Stimulated activated CD8-positive, alpha-beta memory T cell treated with anti-CD3 and anti-CD28 coated beads, Interleukin-15, amount 100 ng/mL, for 48 hours (primary cell): ENCODE measurements at places on chromosomes 12 and 14.

DNA sequence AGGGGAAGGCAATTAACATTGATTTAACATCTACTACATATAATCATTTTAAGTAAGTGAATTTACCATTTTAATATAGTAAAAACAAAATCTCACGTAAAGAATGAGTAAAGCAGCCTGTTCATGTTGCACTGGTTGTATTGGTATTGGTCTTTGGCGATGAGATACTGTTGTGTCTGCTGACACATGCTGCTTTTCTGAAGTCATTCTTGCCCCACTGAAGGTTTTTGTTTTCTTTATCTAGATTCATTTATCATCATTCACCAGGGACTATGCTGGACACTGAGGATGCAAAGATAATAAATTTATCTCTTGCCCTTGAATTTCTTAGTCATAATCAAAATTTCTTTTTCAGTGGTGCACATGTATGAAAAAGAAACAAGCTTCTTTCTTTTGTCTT, 246.2 kb upstream of the NPAS3 start:
- no peak for DNase-seq

DNA sequence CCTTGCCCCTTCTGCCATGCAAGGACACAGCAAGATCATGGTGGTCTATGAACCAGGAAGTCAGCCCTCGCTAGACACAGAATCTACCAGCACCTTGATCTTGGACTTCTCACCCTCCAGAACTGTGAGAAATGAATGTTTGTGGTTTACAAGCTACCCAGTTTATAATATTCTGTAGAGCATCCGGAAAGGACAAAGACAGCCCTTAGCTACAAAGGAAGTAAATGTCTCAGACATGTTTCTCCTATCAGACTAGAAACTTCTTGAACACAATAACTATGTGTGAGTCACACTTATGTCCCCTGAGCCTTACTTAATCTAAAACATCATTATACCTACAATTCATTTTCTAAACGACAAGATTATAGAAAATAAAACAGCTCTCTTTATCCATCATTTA, 176.7 kb downstream of the KLHL28 start:
- DNase-seq, result no peak

DNA sequence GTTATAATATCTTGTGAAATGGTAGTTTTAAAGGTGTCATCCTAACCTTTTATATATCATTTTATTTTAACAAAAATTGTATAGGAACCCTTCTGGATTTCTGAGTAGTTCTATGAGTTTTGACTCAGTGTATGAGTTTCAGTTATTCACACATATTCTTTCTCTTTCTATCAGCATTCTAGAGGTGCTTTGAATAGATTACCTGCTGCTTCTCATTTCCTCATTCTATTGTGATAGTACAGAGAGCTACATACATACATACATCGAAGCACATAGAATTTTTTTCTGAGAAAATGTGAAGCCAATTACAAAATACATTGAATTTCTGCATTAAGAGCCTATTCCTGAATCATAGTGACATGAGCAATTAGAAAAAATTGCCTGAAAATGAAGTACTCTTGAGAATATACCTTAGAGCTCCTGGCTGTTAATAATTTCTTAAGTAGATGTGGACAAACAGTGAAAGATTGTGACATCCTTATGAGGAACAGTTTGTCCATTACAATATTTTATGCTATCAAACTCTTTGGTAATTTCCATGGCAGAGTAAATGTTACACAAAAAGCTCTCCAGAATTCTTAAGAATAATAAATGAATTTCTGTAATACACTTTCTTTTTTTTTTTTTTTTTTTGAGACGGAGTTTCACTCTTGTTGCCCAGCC, 556.6 kb downstream of the TRHDE start:
- no peak for DNase-seq

DNA sequence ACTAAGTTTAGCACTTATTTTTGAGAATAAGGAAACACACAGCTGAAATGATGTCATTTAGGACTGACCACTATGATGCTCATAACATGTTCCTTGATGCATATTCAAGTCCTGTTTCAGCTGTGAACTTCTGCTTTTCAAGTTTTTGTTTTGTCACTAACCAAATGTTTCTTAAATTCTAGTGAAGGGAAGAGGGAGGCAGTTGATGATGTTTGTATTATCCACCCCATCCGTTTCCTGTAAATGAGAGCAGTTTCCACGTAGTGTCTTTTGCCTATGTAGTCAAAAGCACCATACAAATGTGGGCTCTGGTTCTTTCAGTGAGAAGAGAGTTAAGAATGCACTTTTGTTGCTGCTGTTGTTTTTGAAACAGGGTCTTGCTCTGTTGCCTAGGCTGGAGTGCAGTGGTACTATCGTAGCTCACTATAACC, 491.8 kb downstream of the PCNX1 start:
- no peak for DNase-seq

DNA sequence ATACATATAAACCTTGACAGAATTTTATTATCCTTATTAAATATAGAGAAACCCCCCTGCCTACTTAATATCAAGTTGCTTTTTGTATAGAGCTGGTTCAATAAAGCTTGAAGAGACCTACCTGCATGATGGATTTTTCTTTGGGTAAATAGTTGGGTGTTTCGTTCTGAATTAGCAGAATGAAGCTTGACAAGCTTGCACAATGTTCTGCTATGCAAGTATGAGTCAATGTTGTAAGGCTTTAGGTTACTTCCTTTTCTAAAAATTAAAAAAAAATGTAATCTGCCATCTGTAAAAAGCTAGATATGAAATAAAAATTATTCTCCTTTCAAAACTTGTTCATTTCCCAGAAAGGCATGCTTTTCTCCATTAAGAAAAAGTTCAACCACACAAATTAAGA, 1662.6 kb upstream of the SEL1L start:
- no peak for DNase-seq

GRCh38 chr14:31858868-31859267, 218.2 kb upstream of the ARHGAP5 start:
- DNase-seq, result no peak

DNA sequence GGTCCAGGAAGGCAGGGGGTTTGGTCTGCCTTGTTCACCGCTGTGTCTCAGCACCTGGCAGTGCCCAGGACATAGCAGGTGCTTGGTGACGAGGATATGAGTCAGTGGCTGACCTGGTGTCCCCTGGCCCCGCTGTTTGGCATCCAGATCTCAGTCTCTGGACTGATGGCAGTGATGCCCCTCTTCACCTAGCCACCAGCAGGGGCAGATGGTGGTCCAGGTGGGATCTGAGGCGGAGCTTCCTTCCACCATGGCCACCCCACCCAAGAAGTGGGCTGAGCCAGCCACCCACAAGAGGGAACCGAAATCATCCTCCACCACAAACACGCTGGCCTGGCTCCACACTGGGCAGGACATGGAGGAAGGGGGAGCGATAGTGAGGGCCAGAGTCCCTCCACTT, 16.1 kb upstream of the SH2B3 start:
- DNase-seq, result no peak

DNA sequence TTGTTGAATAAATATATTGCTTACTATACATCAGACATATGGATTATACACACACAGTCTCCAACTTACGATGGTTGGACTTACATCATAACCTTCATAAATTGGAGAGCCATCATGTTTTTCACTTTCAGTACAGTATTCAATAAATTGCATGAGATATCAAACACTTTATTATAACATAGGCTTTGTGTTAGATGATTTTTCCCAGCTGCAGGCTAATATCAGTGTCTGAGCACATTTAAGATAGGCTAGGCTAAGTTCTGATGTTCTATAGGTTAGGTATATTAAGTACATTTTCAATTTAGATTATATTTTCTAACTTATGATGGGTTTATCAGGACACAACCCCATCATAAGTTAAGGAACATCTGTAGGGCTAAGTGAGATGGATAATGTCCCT, 17.9 kb upstream of the KRR1 start:
- no peak for DNase-seq

GRCh38 chr12:3809357-3810015, 56.6 kb upstream of the CRACR2A start:
- DNase-seq, result no peak

- no peak for DNase-seq
These were observed 26.7 kb downstream of the NIN start for GRCh38 chr14:50804181-50804721.

DNA sequence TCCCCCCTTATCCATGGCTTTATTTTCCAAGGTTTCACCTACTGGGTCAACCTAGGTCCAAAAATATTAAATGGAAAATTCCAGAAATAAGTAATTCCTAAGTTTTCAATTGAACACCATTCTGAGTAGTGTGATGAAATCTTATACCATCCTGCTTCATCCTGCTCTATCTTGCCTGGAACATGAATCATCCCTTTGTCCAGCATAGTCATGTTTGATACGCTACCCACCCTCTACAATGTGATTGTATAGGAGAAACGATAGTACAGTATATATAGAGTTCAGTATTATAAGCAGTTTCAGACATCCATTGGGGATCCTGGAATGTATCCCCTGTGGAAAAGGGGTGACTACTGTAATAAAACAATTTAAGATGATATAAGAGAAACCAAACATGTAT, 62.2 kb downstream of the IFNG start:
- no peak for DNase-seq

DNA sequence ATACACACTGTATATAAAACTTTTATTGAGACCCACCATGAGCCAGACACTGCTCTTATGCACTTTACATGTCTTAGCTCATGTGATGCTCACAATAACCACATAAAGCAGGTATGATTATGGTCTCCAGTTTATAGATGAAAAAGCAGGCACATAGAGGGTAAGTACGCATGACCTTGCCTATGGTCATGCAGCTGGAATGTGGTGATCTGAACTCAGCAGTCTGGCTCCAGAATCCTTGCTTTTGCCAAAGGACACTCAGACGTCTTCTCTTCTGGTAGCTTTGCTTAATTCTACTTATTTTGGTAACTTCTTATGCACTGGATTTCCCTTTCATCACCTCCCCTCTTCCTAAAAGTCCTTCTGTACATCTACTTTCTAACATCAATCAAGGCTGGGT, 103.3 kb upstream of the CRY1 start:
- no peak for DNase-seq

DNA sequence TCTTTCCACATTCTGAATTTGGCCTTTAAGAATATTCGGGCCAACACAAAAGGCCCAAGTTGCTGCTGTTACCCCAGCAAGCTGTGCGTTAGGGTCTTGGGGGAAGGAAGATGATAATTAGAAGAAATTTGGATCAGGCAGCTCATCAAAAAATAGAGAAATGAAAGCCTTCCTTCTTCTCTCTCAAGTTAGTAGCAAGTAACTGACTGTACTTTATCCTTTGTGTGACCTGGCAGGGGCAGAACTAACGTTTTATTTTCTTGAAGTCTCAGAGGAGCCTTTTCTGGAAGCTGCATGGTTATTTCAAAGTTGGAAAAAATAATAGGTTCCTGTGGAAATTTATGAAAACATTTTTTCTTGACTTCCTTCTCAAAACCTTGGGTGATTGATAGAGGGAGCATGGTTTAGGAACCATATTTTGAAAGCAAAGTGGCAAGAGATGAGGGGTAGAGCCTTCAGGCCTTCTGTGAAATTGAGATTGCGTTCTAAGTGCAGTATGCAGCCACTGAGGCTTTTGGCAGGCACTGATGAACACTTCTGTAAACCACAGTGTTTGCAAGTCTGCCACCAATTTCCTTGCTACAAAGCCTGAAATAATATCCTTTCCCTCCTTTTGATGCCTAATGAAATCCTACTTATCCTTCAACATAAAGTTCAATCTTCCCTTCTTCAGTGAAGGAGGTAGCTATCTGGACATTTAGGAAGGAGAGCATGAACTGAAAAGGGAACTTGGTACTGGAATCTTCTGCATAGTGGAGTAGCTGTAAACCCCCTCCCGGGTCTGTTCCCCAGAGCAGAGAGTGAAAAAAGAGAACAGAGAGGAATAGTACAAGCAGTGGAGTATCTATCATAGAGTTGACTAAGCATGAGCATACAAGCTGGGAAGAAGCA, 123.2 kb downstream of the FGD4 start:
- DNase-seq, result no peak

DNA sequence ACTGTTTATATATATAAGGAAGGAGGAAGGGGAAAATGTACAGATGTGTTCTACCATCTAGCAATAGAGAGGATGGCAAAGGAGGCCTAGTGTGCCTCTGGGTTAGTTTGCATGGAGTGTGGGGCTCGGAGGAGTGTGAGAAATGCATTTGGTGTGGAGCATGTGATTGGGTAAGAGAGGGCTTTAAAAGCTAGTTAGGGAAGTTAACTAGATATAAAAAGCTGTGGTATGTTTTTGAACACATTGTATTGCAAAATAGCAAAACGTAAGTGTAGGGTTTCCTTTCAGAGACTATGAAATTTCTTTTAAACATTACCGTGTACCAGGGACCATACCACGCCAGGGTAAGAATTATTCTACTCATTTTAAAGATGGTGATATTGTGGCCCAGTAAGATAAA, 53.3 kb upstream of the STXBP6 start:
- no peak for DNase-seq

- DNase-seq, result no peak
These were observed 26.0 kb downstream of the ASPG start for GRCh38 chr14:104111301-104112112.

- DNase-seq, result no peak
These were observed 38.9 kb upstream of the RASSF3 start for GRCh38 chr12:64571411-64571810.

- no peak for DNase-seq
These were observed 6.6 kb downstream of the CFAP54 start for GRCh38 chr12:96495841-96496545.

- no peak for DNase-seq
These were observed 794.3 kb upstream of the NOVA1 start for GRCh38 chr14:27392153-27392552.

DNA sequence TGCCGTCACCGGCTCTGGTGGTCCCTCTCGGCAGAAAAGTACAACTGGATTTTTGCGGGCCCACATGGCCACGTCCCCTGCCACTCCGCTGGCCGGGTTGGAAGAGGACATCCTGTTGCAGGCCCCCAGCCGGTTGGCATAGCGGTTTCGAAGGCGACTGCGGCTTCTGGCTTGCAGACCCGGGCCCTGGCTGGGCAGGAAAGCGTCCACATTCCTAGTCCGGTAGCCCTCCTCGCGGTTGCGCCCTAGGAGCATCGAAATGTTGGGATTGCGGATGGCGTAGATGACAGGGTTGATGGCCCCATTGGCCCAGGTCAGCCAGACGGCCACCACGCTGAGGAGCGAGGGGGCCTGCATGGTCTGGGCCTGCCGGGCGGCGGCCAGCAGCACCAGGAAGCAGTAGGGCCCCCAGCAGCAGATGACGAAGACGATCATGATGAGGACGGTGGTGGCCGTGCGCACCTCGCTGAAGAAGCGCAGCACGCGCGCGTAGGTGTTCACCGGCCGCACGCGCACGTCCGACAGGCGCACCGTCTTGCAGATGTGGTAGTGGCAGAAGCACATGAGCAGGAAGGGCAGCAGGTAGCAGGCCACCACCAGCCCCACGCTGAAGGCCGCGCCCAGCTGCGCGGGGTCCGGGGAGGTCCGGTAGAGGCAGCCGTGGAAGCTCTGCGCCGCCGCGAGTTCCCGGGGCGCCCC, 1.2 kb downstream of the GPR135 start:
- peak; percentile 25 for DNase-seq

DNA sequence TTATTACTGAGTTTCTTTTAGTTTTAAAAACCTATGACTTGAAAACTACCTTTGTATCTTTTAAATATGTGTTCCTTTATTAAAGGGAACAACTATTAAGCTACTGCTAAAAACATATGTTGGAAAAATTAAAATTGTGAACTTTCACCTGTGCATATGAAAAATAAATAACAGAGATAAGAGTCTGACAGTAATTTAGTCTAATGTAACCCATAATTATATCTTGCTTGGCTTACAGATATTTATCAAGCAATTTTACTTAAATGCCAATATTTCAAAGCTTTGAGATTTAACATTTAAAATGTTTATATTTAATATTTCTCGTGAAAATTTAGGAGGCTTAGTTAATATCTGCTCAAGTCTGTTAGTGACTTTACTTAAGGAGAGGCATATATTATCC, 309.8 kb downstream of the CCER1 start:
- DNase-seq, result no peak
